ENCODE measurements at places on chromosomes 3 and 15. TPM values are rescaled to one million over a fixed set of nuclear protein-coding genes. Genes with fewer than 3 reads are reported as not detected.

FGF12 gene
- 1.3 TPM for total RNA-seq

ZMYND10 gene
- total RNA-seq = 0.06 TPM

DUSP7 gene
- total RNA-seq = 8.9 TPM

ICE2 gene
- 20.3 TPM for total RNA-seq

AP3S2 gene
- total RNA-seq = 19.4 TPM

GOLGA8K gene
- total RNA-seq = not detected

CCR5 gene
- total RNA-seq = not detected

IQCF5 gene
- total RNA-seq = not detected

LHFPL4 gene
- 0.29 TPM for total RNA-seq

CLSTN2 gene
- total RNA-seq = 5.6 TPM

HTR3E gene
- total RNA-seq = not detected

TRIM42 gene
- not detected for total RNA-seq

BTLA gene
- not detected for total RNA-seq

RASGRF1 gene
- not detected for total RNA-seq

PLXNB1 gene
- total RNA-seq = 12.4 TPM

GOLGA6B gene
- total RNA-seq = not detected

EPHB1 gene
- 0.06 TPM for total RNA-seq

RAD18 gene
- total RNA-seq = 2.9 TPM

BFSP2 gene
- total RNA-seq = not detected

SCN11A gene
- 0.15 TPM for total RNA-seq

CLDND1 gene
- 52.7 TPM for total RNA-seq

PLSCR2 gene
- total RNA-seq = not detected

LRRC57 gene
- 7.8 TPM for total RNA-seq

DOCK3 gene
- total RNA-seq = 0.05 TPM

EPHA6 gene
- total RNA-seq = not detected

TMCO5A gene
- total RNA-seq = not detected

KNL1 gene
- total RNA-seq = 1.2 TPM

CCR9 gene
- not detected for total RNA-seq
